ENCODE measurements at places on chromosomes 2 and 18.

GRCh38 chr2:64643838-64644457 is 9.8 kb downstream of the SERTAD2 start:
- DNase-seq = no peak

DNA sequence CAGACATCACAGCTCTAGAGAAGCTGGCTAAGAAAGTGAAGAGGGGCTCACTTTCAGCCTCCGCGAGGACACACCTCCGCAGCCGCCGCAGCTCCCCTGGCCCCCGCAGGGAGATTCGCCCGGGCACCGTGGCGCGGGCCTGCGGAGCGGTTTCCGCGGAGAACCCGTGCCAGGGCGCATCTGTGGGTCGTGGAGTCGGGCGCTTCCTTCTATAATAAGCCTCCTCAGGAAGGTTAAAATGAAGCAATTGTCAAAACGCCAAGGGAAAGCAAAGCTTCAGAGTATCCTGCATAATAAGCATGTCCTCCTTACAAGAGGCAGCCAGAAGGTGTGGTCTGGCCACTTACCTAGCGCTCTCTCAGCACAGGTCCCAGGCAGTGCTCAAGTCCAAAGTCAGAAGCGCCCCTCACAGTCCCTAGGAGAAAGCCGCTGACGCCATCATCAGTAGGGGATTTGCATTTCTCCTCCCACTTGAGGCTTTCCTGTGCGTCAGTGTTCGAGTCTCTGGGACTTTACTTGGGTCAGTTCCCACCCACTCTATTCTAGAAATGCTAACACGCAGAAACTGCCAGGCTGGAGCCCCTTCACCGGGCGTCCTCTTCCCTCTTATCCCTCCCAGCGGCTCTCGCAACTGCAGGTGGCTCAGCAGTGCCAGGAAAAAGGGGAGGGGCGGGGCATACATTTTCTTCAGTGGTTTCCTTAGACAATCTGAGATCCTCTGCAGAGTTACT is at the start of gene STAT4:
Gene STAT4, minus strand, starts transcription at position 395 of the 731 bp plus-strand sequence. CDS start 2,791 bp downstream, outside the sequence.
- DNase-seq = no peak

GRCh38 chr2:83994633-83995179 is 464.4 kb downstream of the SUCLG1 start:
- no peak for DNase-seq

GRCh38 chr2:128984081-128984480 is 665.4 kb upstream of the HS6ST1 start:
- no peak for DNase-seq

DNA sequence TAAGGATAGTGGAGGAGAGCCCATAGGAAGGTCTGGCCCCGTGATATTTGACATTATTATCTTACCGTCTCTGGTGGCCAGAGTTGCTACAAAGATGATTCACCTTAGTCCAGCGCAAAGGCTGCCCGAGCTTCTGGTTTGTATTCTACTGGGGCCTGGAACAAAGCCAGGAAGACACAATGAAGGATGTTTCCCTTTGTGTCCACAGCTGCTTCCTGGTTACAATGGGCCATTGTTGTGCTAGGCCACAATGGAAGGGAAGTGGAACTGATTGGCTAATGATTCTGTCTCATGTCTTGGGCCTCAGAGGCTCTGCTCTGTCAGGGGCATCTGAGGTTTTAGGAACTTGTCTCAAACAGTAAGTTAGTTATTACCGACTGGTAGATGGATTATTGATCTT is 132.2 kb downstream of the TDRD15 start:
- DNase-seq = peak; percentile 48

GRCh38 chr2:70304498-70304897 is 2.6 kb upstream of the FAM136A start:
- DNase-seq = no peak

DNA sequence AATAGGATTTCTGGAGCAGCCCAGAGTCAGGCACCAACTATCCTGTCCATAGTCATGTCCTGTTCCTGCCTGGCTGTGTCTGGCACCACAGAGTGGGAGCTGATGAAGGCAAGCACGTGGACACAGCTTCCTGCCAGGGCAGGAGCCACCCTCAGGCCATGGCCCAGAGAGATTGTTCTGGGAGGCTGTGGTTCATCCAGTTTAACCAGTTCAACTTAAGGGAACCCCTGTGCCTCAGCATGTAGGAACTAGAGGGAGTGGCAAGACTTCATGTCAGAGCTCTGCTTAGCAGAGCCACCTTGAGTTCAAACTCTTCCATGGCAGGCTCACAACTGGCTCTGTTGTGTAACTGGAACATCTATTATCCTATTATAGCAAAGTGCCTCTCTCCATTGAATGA is 73.2 kb upstream of the NCKAP5 start:
- no peak for DNase-seq

GRCh38 chr2:197538412-197538811 is 22.5 kb downstream of the MOB4 start:
- no peak for DNase-seq

DNA sequence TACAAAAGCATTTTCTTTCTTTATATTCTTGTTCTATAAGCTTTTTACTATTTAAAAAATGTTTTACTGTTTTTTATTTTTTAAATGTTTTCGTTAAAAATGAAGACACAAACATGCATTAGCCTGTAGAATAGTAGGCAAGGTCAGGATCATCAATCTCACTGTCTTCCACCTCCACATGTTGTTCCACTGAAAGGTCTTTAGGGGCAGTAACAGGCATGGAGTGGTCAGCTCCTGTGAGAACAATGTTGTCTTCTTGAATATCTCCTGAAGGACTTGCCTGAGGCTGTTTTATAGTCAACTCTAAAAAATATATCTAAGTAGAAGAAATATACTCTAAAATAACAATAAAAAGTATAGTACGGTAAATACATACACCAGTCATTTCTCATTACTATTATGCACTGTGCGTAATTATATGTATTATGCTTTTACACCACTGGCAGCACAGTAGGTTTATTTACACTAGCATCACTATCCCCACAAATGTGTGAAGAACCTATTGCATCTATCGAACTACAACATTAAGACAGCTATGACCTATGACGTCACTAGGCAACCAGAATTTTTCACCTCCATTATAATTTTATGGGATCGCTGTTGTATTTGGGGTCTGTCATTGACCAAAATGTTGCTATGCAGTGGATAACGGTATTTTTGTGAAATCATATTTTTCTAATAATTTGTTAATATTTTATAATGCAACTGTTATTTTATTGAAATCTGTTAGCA is 764.3 kb downstream of the METTL4 start:
- no peak for DNase-seq

GRCh38 chr2:1816414-1816911 is 72.1 kb upstream of the PXDN start:
- no peak for DNase-seq

- no peak for DNase-seq
Observed at GRCh38 chr2:223000872-223001796, 50.9 kb upstream of the KCNE4 start.

- no peak for DNase-seq
Observed at GRCh38 chr2:112483831-112484230, 1.9 kb downstream of the TTL start.

- DNase-seq = no peak
Observed at GRCh38 chr2:207130958-207131521, 34.7 kb downstream of the KLF7 start.

GRCh38 chr2:196256585-196256984 is 85.2 kb upstream of the STK17B start:
- no peak for DNase-seq

GRCh38 chr2:28752631-28753376 is 1.2 kb downstream of the PPP1CB start:
- no peak for DNase-seq

GRCh38 chr2:230225486-230225885 is at the start of gene SP140:
Gene SP140, plus strand, starts transcription at chr2:230225736. Its CDS starts 109 bp downstream, at chr2:230225845.
- no peak for DNase-seq

DNA sequence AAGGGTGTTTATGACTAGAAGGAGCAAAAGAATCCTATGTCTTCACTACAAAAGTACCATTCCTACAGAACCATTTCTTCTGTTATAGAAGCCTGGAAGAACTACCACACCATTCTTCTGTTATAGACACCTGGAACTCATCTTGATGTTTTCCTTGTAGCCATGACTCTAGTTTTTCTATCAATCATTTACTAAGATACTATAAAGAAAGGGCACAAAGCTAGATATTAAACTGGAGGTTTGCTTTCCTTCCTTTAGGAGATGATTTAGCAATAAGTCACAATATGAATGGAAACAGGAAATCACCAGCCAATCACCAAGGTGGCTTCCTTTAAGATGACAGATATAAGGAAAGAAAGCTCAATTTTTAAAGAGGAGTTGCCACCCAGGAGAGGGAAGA is 100.3 kb upstream of the NEUROD1 start:
- no peak for DNase-seq

GRCh38 chr18:52850031-52850560 is 510.1 kb downstream of the DCC start:
- no peak for DNase-seq

All from pulmonary artery endothelial cell (primary cell).